ENCODE measurements at places on chromosomes 3 and 15.

- DNase-seq: no peak
Observed at GRCh38 chr3:123385001-123385401, 63.9 kb downstream of the ADCY5 start.

DNA sequence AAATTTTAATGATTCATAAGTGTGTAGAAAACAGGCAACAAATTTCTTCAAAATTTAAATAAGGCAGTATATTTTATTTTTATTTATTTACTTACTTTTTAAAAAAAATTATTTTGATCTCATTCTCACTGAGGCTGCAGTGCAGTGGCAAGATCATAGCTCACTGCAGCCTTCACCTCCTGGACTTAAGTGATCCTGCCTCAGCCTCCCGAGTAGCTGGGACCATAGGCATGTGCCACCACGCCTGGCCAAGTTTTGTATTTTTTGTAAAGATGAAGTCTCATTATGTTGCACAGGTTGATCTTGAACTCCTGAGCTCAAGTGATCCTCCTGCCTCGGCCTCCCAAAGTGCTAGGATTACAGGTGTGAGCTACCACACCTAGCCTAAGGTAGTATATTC lies 61.2 kb upstream of the XRN1 start:
- no peak for DNase-seq

DNA sequence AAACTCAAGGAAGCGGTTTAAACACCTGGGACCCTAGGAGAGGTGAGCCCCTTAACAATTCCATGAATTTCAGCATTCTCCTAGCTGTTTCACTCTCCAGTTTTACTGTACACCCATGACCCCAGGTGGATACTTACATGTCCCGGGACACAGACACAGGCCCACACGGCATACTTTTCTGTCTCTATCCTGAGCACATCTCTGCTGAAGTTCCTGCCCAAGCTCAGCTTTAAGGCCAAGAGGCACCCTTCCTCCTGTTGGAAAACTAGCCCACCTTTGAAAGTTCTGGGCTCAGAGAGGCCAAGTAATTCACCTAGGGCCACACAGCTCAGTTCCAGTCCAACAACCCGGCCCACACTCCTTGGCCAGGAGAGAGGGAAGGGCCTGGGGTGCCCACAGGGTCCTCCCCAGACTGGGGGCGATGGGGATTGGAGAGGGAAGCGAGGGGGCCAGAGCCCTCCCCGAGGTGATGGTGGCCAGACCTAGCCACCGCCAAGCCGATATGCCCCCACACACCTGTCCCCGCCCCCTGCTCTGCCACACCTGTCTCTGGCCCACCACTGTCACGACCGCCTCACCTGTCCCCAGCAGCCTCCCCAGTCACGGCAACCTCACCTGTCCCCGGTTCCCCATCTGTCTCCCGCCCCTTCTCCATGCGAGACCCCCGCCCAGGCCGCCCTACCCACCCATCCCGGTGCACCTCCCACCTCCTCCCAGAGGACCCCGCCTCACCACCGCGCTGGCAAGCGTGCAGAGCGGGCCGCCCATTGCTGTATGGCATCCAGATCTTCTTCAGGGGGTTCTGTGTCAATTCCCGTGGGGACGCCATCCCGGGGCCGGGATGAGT lies 431 bp downstream of the PFKFB4 start:
- DNase-seq: peak; percentile 22

GRCh38 chr15:75036212-75036616 lies 12.8 kb downstream of the PPCDC start:
- DNase-seq: no peak

DNA sequence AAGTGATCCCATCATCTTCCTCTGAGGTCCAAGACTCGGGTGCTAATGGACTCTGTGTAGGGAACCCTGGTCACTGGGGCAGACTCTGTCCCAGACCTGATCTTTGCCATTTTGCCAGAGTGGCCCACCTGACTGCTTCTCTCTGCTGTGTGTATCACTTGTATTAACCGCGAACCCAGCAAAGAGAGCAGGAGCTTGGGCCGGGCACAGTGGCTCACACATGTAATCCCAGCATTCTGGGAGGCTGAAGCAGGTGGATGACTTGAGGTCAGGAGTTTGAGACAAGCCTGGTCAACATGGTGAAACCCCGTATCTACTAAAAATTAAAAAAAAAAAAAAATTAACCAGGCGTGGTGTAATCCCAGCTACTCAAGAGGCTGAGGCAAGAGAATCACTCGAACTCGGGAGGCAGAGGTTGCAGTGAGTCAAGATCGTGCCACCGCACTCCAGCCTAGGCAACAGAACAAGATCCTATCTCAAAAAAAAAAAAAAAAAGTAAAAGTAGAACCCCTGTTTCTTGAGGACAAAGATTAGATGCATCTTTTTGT lies 32.9 kb upstream of the CYP11A1 start:
- DNase-seq: no peak

DNA sequence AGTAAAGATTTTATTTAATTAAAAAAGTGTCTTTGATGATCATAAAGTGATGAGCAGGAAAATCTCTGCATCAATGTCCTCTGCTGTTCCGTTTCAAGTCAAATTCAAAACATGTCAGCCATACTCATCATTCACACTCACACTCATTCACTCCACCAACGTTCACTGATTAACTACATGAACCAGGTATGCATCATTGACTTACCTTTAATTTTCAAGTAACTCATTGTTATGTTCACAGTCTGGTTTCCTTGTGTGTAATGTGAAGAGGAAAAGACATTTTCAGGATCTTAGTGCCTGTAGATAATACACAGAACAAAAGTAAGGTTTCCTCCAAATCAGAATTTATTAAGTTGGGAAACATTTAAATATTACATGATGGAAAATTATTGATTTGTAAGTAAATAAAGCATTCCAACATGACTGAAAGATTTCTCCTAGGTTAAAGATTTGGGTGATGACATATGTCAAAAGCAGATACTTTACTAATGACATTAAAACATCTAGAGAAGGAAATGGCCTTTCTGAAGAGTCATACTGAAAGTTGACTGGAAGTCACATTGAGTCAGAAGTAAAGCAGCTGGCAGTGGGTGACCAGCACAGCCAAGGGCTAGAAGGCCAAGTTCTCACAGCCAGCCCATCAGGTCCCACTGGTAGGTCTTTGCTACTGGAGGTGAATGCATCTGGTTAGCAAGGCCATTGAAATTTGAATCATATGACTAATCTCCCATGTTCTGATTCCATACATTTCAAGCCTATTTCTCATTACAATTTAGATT lies 251.9 kb downstream of the CDIN1 start:
- DNase-seq: no peak
